ENCODE measurements at places on chromosomes 16 and 17.

- no peak for DNase-seq
Measured at GRCh38 chr17:59962739-59963318, 1.7 kb downstream of the RNFT1 start.

DNA sequence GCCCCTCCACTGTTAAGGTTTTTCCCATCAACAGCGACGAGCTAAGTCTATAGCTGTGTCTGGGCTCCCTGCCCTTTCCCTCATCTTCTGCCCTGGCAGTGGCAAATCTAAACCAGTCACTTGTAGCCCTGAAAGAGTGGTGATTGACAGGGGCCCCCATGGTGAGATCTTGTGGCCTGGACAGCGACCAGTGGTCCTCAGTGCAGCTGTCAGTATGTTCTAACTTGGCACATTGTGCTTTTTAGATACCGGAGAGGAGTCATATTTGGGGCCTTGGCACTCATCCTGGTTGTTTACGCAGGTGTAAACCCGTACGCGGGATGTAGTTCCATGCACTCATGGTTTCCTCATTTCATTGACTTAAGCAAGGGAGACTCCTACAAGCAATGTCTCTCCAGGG lies 57.5 kb upstream of the ARHGAP44 start:
- no peak for DNase-seq

GRCh38 chr16:59593194-59593661 lies 859.1 kb upstream of the GOT2 start:
- no peak for DNase-seq

- no peak for DNase-seq
Measured at GRCh38 chr17:11296994-11297393, 56.0 kb downstream of the SHISA6 start.

DNA sequence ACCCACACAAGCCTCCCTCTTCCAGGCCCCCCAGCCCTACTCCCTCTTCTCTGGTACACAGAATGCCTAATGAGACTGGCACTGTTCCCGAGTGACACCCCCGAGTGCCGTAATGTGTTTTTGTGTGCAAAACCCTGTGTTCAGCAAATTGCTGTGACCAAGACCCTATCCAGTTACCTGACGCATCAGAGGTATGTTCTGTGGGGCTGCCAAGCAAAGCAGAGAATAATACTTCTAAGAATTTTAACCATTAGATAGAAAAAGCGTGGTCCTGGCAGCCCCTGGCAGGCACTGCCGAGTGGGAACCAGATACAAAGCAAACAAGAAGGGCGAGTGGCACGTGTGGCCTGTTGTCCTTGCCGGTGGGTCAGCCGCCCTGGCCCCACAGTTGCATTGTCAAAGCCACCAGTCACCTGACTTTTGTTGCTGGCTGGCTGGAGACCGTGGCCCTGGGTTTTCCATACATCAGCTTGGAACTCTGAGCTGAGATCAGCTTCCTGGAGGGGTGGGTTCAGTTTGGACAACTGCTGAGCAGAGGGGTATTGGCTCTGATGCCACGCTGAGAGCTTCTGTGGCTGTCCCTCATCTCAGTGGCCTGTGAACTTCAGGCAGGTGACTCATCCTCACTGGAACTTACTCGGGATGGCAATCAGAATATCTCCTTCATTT lies 69.1 kb upstream of the BRD7 start:
- DNase-seq: no peak

DNA sequence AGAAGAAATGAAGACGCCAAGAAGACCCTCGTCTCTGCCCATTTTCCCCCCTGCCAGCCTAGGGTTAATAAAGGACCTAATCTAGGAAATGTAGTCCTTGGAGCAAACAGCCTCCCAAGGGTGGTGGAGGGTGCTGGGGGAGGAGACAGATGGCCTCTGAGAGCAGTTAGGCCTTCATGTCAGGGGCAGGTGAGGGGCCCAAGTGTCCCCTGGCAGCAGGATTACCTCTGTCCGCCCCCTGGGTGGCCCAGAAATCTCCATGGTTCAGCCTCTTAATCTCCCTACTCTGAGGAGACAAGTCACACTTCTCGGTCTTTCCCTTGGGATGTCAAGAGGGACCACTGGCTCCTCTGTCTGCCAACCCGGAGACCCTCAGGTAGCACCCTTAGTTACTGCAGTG lies 365.4 kb upstream of the TNRC6C start:
- DNase-seq: no peak

- DNase-seq: no peak
Measured at GRCh38 chr16:14249291-14250032, 178.3 kb downstream of the MRTFB start.

DNA sequence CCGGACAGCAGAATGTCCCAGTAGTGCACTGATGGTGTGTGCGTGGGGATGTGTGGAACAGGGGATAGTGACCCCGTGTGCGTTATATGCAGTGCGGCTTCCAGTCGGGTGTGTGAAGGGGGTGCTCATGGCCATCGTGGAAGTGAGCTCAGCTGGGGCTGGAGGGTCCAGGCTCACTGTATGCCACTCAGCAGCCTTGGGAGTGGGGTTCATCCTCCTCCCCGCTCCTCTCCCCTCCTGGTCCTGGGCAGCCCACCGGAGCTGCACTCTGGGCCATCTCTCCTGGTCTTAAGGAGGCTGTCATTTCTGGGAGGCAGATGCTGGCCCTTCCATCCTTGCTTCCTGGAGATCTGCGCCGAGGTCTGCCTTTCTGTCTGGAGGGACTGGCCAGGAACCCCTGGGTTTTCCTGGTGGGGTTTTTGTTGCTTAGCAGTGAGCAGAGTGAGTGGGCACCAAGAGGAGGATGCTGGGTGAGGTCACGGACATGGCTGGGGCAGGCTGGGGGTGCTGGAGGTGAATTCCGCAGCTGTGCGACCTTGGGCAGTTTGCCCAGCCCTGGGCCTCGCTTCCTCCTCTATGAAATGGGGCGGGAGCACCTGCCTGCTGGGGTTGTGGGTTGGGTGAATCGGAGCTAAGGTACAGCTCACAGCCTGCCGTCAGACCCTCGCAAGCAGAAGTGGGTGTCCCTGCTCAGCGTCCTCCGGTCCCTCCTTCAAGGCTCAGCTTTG lies 164.1 kb downstream of the SEC14L1 start:
- DNase-seq: no peak

DNA sequence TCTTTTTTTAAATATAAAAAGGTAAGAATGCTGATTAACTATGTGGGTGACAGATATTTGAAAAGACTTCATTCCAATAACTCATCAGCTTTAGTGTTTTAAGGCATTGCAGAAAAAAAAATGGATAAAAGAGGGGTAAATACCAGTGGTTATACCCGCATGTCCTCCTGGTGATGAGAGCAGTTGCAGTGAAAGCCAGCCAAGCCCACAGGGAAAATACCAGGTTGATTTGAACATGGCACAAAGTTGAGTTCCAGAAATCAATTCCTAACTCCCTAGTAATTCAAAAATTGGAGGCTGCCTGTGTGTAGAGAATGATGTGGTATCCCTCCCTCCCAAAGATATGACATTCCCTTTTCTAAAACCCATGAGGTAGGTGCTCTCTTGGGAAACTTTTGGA lies 453.2 kb upstream of the SOX9 start:
- DNase-seq: no peak

- DNase-seq: no peak
Measured at GRCh38 chr16:29860218-29860617, 2.8 kb downstream of the CDIPT start.

GRCh38 chr17:28950752-28951427 lies 428 bp downstream of the PHF12 start:
- DNase-seq: no peak

DNA sequence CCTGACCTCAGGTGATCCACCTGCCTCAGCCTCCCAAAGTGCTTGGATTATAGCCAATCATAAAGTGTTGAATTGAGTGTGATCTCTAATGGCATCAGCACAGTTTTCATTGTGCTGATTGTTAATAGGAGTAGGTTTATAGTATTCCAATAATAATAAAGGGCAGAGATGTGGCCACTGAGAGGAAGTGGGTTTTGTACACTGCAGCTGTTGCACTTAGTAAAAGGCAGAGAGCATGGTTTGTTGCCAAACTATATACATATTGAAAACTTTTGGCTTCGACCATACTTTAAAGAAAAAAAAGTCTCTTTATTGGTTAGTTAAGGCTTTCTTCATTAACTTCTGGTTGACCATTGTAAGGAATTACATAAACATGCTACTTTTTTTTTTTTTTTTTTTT lies 185.9 kb downstream of the CDK5R1 start:
- no peak for DNase-seq

- DNase-seq: no peak
Measured at GRCh38 chr16:88298833-88299745, 83.7 kb upstream of the ZNF469 start.

GRCh38 chr17:8477715-8478441 lies 42.2 kb downstream of the NDEL1 start:
- no peak for DNase-seq

DNA sequence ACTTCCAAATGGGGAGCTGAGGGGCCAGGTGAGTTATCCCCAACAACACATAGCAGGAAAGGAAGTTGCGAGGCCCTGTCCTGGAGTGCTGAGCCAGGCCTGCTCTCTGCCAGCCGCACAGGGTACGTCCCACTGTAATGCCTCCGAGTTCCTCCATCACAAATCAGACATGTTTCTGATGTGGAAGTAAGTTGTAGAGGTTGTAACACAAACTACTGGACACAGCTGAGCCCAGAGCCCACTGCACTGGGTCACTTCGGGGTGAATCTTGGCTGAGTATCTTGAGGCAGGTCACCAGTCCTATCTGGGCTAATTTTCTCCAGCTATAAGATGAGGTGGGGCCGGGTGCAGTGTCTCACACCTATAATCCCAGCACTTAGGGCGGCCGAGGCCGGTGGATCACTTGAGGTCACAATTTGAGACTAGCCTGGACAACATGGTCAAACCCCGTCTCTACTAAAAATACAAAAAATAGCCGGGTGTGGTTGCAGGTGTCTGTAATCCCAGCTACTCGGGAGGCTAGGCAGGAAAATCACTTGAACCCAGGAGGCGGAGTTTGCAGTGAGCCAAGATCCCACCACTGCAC lies 100.8 kb upstream of the CDH5 start:
- DNase-seq: no peak

DNA sequence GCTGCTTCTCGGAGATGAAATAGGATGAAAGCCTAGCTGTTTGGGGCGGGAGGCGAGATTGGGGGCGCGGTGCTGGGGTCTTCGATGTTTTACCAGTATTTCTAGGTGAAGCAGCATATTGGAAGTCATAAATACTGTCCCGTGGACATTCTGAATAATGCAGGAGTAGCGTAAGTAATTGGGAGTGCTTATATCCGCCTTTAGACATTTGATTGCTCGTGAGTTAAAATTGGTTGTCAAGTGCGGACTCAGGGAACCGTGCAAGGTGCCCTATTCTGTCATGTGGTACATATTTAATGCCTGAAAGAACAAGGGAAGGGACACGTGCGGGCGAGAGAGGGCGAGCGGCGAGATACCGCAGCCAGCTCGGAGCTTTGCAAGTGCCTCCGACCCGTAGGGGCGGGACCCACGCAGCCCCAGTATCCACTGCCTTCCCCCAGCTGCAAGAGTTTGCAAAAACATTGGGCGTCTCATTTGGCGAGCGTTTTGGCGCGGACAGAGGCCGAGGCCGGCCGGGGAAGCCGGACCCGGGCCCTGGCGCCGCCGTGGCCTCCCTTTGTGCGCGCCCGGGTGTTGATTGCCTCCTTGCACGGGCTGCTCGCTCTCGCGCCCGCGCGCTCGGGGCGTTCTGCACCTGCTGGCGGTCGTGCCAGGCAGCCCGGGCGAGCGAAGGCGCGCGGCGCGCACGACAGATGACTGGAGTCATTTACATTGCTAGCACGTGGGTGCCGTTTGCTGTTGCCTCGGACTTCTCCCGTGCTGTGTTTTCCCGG lies 849.8 kb upstream of the RBFOX1 start:
- no peak for DNase-seq

DNA sequence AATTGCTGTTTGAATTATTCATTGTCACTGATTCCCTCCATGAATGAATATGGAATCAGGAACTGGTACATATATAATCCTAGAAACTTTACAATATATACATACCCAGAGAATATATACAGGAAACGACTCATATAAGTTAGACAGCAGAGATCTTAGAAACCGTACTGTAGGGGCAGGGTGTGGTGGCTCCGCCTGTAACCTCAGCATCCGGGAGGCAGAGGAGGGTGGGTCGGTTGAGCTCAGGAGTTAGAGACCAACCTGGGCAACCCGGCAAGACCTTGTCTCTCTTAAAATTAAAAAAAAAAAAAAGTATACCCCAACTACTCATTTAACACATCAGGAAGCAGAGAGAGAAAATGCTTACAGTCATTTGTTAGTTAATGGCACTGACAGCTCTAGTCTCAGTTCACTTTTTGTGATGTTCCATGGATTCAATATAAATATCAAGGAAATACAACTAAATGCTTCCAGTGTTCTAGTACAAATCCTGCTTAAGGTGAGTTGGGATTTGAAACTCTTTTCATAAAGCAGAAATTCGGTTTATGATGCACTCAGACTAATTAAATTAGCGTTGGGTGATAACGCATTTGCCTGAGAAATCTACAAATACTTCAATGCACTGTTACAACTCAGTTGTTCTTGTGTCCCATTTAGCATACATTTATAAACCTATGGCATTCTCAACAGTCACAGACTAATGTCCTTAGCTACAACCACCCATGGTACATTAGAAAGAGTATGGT lies 5.6 kb downstream of the GLG1 start:
- DNase-seq: no peak

GRCh38 chr17:81049973-81050551 lies 15.1 kb downstream of the BAIAP2 start:
- peak; percentile 87 for DNase-seq

DNA sequence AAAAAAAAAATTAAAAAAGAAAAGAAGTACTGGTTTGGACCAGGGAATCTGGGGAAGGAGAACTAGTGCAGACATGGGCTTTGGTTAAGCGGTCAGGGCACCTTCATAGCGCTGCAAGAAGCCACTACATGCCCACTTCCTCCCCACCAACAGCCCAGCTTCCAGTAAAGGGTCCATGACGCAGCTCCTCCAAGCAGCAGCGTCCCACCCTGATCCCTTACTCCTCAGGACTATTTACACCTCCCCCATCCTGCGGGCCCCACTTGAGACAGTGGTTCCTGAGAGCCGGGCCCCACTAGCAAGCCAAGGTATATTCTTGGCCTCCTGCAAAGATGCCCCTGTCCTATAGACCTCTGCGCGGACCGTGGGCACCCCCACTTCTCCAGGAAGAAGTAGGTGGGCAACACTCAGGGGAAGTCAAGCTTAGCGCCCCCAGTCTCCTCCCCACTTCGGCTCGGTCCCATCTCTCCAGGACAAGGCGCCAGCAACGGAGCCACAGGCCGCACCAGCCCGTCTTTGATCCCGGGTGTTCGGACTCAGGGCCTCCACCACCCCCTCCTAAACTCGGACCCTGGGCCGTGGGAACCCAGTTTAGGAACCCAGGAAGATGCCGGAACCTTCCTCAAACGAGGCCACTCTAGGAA lies 913 bp upstream of the PRR14 start:
- DNase-seq: no peak

DNA sequence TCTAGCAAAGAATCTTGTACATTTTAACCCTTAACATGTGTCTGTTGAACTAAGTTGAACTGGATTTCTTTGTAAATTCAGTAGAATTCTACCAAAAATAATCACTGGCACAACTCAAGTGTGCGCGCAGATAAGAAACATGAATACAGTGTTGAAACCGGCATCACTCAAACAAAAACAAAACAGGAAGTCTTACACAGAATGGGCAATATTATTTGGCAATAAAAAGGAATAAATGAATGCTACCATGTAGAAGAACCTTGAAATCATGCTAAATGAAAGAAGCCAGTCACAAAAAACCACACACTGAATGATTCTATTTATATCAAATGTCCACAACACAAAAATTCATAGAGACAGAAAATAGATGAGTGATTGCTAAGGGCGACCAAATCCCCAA lies 102.9 kb upstream of the ZFHX3 start:
- DNase-seq: no peak

- no peak for DNase-seq
Measured at GRCh38 chr16:48546774-48547173, 63.2 kb downstream of the N4BP1 start.

- DNase-seq: peak; percentile 78
Measured at GRCh38 chr16:88264641-88265285, 118.0 kb upstream of the ZNF469 start.

Measured in SW 1271 (cell line).